ENCODE measurements at places on chromosomes 12 and 14.

GRCh38 chr14:90442388-90442787, 45.6 kb downstream of the CALM1 start:
- DNase-seq: no peak

DNA sequence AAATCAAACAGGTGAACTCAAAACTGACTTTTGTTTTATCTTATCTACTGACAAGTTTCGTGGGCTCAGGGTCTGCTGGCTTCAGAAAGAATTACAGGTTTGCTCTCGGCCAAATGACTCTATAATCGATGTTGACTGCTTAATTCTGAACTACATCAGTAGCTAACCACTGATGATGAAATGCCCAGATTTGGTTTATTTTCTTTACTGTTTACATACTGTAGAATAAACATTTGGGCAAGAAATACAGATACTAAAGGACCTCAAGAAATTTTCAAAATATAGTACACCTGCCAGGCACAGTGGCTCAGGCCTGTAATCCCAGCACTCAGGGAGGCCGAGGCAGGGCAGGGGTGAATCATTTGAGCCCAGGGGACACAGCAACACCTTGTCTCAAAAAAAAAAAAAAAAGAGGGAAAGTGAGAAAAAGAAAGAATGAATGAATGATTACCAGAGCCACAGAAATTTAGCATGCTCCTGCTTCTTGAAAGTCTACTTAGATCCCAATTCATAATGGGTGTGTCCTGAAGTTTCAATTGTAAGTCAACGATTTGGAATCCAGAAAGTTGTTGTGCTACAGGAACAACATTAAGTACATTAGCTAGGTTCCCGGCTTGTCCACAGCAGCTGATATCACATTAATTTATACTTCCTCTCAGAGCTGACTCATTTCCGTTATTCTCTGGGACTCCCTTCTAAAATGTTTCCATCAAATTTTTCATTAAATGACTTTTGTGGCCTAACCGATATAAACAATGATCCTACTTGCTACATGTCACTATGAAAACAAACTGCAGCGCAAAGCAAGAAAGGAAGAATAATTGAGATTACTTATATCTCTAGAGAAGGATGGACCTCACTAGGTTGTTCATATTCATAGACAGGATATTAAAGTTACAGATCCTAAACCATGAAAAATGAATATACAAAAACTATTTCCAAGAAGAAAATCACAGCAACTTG, 134.3 kb downstream of the MED13L start:
- no peak for DNase-seq

DNA sequence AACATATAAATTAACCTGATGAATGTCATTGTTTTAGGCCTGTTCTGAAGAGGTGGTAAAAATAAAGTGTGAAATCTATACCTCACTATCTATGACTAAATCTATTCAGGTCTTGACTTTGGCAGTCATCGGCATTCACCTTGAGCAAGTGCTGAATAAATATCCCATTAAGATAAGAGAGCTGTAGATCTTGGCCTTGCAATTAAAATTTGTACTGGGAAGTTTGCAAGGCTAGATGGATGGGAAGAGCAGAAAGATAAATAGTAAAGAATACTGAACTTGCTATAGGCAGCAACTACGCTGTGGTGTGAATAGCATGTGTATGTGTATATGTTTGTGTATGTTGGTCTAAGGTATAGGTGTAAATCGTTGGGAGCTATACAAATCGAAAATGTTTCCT, 325.9 kb upstream of the PRICKLE1 start:
- no peak for DNase-seq

- no peak for DNase-seq
These were observed 648 bp downstream of the CHD4 start for GRCh38 chr12:6606331-6607131.

- DNase-seq: no peak
These were observed 262.1 kb upstream of the ATP2B1 start for GRCh38 chr12:89970722-89971121.

DNA sequence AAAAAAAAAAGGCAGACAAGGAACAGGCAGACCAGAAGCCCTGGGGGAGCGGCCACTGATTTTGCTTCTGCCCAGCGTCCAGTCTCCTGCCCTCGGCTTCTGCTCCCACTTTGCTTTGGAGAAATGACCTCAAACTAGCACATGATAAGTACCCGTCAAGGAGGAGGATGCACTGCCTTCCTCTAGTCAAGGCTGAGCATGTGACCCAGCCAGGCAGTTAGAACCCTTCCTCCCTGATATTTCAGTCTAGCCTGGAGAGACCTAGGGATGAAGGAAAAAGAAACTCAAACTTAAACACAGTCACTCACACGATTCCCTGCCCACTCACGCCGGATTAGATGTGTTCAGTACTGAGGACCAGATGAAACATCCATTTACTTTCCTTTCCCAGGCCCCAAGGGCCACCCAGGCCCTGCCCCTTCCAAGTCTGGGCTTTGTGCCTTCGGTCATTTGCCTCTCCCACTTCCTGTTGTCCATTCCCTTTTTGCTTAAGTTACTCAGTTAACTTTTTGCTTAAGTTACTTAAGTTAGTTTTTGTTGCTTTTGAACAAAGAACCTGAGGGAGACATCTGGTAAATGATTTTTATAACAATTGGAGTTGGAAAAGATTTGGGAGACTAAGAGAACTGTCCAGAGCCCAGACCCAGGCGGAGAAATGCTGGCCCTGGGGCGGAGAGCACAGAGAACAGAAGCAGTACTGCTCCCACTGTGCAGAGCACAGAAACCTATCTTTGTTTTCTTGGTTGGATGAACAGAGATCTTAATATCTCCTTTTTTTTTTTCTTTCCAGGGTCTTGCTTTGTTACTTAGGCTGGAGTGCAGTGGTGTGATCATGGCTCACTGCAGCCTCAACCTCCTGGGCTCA, 23.0 kb upstream of the TTC7B start:
- no peak for DNase-seq

DNA sequence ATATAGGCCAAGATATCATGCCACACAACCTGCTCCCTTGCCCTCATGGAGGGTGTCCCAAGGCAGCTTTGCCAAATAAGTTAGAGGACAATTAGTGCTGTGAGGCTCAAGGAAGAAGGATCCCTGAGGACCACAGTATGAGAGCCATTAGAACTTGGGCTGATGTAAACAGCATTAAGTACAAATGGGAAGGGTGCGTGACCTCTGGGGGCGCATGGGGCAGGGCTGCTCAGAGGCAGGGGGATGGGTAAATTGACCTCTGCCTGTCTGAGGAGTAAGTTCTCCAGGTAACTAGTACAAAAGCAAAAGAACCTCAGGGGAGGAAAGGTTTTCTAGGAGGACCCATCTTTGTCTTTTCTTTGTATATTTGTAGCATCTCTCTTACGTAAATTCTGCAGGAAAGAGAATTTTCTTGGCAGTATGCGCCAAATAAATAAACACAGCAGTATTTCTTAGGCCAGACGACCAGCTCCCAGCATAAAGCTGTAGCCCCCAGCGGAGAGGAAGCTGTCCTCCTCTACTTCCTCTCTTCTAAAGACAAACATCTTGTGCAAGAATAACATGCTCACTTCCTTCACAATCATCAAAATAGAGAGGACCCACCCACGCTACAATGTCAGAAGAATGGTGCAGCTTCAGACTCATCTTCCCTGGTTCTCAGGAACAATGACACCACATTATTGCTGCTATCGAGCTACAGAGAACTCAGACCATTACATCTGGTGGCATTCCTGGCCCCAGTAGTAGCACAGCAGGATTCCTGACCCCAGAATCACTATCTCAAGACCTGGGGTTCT, 16.4 kb upstream of the VWF start:
- peak; percentile 53 for DNase-seq

DNA sequence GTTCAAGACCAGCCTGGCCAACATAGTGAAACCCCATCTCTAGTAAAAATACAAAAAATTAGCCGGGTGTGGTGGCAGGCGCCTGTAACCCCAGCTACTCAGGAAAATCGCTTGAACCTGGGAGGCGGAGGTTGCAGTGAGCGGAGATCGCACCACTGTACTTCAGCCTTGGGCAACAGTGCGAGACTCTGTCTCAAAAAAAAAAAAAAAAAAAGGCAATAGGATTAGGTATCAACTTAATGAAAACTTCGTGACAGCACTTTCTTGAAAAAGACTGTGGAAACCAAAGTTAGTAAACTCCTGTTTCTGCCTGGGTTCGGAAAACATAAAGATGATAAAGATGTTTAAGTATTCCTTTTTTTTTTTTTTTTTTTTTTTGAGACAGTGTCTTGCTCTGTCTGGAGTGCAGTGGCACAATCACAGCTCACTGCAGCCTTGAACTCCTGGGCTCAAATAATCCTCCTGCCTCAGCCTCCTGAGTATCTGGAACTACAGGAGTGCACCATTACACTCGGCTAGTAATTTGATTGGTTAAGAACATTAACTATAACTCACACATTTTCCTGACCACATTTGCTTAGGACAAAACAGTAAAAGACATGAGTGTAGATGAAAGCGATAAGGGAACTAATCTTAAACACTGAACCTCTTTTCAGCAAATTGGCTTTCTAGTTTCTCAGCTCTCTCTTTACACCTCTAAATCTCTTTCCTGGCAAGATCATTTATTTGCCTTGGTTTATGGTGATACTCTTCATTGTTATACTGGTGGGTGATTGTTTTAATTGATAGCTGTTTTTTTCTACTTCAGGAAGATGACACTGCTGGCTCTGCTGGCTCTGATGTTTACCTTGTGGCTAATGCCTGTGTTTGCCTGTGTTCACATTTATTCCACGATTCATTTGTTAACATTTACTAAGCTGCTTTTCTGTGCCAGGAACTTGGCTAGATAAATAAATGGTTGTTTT, 15.8 kb downstream of the HIF1A start:
- no peak for DNase-seq

DNA sequence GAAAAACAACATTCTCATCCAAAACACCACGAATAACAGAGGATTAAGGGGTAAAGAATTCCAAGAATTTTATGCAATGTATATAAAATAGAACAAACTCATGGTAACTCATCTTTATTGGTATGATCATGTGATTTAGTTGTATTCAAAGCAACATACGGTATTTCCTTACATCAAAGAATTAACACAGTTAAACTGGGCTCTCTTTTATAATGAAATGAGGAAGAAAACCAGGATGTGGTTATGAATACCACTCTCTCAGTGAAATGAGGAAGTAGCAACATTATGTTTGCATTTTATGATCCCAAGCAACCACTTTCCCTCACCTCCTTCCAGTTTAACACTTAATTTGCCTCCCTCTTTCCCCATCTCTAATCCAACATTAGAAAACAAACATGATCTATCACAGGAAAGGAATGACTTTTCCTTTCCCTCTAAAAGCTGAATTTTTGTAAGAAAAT, 22.9 kb downstream of the SPTLC2 start:
- DNase-seq: no peak

DNA sequence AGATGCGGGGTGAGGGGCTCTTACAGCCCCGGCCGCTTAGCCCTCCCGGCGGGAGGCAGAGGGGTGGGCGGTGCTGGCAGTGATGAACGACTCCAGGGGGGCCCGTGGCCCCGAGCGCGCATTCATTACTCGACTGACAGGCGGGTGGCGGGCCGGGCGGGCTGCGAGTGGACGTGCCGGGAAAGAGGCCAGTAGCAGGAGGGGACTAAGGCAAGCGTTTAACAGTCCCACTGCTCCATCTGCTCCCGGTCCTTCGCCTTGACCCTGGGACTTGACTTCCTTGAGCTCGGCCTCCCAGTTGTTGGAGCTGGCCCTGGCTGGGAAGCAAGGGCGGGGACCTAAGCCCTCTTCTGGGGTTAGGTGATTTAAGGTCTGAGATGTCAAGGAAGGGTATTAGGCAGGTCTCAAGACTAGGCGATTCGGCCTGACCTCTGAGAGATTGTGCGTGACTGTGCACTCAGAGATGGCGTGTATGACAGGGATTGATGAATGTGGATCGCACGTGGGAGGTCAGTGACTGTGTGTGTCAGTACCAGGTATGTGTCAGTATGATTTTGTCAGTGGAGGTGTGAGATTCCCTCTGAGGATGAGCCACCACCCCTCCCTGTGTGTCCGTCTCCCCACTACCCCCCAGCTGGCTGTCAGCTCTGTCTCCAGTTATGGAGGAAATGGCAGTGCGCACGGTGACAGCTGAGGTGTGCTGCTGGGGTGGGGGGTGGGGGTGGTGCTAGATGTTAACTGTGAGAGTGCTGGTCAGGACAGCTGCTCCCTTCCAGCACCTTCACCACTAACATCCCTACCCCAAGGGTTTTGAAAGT, 3.6 kb upstream of the DNAJC22 start:
- no peak for DNase-seq

GRCh38 chr12:22333713-22334409, 646 bp downstream of the ST8SIA1 start:
- no peak for DNase-seq

DNA sequence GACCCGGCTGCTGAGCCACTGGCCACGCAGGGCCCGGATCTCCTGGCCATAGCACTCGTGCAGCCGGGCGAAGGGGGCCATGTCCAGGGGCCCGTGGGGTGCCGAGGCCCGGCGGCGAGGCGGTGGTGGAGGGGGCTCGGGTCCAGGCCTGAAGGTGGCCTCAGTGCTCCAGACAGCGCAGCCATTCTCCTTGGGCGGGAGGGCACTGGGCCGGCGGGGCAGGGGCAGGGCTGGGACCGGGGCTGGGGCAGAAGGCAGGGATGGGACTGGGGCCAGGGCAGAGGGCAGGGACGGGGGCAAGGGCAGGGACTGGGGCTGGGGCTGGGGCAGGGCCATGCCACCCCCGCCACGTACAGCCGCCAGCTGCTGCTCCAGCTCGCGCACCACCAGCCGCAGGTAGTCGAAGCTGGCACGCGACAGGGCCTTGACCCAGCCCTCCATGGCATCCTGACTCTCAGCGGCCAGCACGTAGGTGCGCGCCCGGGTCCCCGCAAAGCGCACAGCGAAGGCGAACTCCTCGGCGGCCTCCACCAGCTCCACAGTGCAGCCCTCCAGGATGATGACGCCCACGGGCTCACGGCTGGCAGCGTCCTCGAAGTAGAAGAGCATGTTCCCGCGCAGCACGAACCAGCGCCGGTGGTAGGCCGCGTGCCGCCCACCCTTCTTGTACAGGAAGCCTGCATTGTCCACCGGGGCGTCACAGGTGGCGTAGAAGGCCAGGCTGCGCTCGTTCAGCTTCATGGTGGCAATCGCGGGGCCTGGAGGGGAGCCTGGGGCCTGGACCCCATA, 6.0 kb downstream of the PHETA1 start:
- no peak for DNase-seq

GRCh38 chr12:7857971-7858370, 14.7 kb downstream of the SLC2A14 start:
- no peak for DNase-seq

DNA sequence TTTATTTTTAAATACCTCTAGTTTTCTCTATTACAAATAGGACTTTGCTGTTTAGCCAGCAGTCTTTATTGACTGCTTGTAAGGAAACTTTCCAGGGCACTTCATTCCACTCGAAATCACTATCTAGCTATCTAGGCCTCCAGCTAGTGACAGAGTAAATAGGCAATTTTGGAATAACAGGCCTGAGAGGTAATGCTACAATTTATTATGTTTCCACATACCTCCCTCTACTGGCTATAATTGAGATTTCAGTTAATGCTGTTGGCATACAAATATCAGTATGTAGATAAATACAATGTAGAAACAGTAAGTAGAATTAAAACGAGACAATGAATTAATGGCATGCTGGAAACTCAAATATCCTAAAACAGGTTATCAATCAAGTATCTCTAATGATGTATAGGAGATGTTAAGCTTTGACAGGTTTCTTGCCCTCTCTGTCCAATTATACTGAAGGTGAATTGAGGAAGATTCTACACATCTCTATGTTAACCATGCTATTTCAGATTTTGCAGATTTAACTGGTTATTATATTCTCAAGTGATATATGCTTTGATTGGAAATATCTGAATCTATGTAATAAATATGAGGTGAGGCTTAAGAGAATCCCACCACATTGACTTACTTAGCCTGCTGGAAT, 7.2 kb downstream of the DTD2 start:
- no peak for DNase-seq
